Stimulated activated naive CD4-positive, alpha-beta T cell (primary cell): ENCODE measurements at places on chromosomes 7 and 10.

GRCh38 chr10:83932245-83932644, 207.1 kb upstream of the GHITM start:
- DNase-seq = no peak

DNA sequence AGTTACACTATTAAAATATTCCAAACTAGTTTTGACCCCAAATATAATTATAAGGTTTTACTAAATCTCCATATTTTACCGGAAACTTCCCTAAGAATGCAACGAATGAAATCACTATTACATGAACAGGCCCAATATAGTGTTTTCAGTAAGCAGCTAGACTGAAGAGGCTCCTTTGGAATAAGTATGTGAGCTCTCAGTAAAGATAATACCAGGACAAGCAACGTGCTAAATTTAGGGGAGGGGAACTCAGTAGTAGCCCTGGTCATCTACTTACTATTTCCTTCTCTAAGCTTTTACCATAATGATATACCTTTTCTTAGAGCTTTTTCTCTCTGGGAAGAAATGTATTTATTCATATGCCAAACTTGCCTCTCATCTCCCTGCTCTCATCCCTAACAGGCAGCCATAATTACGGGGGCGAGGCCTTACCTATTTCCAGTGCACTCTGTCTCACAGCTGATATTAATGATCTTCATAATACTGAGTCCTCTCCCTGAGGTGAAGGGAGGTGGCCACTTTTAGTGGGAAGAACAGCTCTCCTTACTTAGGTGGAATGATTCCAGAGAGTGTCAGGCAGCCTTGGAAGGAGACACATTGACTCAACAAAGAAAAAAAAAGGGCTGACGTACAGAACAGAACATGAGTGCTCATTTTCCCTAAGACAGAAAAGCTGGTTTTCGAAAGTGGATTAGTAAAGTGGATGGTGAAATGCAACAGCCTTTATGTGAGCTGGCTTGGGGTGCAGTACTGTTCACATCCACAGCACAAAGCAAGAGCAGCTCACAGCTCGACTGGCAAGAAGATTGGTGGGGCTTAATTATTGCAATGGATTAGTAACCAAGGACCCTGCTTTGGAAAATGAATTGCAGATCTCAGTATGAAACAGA, 165.4 kb downstream of the GLI3 start:
- no peak for DNase-seq

DNA sequence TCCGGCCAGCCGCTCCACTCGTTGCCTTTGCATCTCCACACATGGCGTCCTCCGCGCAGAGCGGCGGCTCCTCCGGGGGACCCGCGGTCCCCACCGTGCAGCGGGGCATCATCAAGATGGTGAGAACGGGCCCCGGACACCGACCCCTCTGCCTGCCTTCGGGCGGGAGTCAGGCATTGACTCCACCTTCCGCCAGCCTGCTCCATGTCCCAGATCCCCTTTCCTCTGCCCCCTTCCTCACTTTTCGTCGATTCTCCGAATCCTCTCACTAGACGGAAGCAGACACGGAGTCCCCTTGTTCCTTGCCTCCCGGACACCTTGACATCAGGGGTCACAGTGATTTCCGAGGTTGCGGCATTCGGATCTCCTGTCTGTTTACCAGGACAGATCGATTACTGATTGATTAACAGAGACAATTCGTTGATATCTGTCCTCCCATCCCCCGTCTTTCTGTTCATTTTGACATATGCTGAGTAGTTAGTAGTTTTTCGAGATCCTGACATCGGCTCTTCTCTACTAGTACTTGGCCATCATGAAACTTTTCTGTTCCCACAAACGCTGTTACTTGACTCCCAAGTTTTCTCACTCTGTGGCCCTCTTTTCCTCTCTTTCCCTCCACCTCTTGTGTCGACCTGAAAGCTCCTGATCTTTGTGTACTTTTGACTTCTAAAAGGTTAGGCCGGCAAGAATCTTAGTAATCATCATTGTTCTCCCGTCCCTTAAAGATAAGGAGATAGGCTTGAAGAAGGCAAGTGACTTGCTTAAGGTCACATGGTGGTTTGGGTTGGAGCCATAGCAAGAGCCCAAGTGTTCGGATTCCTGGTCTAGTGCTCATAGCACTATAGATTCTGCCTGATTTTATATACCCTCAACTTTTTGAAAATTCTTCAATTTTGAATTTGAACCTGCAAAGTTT, 597 bp downstream of the SND1 start:
- DNase-seq = no peak

GRCh38 chr10:47164126-47164799, 135.7 kb upstream of the GDF10 start:
- DNase-seq = no peak

GRCh38 chr7:139061416-139061815, 25.6 kb upstream of the ZC3HAV1L start:
- DNase-seq = no peak

DNA sequence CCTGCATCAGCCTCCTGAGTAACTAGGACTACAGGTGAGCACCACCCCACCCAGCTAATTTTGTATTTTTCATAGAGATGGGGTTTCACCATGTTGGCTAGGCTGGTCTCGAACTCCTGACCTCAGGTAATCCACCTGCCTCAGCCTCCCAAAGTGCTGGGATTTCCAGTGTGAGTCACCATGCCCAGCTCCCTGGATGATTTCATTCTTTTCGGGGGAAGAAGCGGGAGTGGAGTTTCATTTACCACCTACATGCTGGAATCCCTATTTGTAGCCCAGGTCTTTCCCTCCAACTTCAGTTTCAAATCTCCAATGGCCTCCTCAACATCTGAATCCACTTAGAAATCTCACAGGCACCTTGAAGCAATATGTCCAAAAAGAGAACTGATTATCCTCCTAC, 2.9 kb upstream of the BTRC start:
- no peak for DNase-seq

DNA sequence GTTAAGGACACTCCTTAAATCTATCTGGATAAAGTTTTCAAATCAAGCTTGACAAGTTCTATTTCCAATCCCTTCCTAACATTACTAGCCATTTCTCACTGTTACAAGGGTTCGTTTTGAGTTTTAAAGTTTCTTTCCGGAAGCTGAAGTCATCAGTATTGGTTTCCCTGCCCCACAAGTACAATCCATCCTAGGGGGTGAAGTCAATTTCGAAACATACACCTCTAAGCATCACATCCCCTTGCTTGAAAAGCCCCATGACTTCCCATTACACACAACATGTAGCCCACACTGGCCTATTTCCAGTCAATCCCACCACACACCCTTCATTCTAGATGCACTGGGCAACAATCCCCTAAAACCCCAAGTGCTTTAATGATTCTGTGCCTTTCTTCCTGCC, 13.0 kb downstream of the DPY19L1 start:
- DNase-seq = no peak

DNA sequence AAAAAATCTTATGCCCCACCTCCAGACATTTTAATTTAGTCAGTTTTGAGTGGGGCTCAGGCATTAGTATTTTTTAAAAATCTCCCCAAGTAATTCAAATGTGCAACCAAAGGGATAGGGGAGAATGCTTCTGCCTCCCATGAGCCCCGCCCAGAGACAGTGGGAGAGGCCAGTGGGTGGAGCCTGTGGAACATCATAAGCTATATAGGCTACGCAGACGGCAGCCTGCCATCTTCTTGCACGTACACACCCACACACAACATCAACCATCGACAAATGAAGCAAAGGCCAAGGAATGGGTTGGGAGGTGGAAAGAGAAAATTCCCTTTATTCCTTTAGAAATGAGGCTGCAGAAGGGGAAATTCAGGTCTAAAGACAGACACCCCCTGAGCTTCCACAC, 25.2 kb downstream of the CREB3L2 start:
- no peak for DNase-seq

GRCh38 chr10:15236340-15236739, 67.8 kb upstream of the NMT2 start:
- no peak for DNase-seq
